Stimulated activated effector memory CD8-positive, alpha-beta T cell treated with anti-CD3 and anti-CD28 coated beads, Interleukin-12 subunit alpha, Interleukin-12 subunit beta, amount 100 ng/mL, for 72 hours (primary cell): ENCODE measurements at places on chromosomes 6 and 20.

DNA sequence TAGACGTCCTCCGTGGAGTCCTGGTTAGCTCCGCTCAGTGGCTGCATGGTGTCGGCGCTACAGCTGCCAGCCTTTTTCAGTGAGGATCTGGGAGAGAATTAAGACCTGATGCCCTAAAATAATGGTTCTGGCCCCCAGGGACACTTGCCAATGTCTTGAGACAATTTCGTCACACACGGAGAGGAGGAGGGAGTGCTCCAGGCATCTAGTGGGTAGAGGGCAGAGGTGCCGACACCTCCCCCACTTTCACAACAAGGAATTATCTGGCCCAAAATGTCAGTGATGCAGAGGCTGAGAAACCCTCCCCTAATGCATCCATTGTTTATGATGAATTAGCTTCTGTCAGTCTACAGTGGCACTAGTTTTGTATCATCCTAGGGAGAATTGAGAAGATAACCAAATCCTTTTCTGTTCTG, 24.4 kb downstream of the TMEM181 start:
- no peak for DNase-seq

DNA sequence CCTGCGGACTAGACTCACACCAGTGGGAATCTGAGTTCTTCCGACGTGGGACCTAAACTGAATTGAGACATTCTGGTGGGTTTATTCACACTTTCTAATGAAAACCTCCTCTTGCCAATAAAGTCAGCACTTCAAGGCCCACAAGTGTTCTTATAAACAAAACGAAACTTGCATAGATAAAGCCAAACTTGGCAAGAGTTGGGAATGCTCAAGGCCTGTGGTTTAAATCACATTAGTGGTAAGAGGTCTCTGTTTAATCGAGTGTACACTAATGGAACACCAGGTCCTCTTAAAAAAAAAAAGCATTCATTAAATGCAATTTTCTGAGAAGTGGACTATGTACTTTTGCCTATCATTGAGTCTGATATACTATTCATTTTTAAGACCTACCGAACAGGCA, 143.3 kb downstream of the SMOC2 start:
- DNase-seq: no peak

DNA sequence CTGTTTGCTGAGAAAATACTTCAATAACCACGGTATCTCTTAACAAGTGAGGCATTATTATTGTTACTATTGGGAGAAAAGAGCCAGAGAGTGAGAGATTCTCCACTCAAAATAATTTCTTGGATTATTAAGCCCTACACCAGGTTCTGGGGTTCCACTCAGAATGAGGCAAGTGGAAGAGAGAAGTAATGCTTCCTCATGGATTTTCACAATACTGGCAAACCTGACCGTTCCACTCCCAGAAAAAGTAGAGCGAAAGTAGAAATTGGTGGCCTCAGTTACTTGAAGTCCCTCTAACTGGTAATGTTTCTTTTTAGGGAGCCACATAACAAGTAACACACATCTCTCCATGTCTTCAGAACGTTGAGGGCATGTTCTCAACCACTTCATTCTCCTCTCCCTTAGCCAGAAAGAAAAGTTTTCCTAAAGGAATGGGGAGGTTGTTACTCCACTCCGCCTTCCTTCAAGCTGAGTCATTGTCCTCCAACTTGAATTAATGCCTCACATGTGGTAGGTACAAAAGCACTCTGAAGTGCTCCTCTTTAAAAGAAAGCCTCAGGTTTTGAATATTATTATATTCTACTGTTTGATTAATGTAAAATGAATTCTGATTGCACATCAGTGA, 1.9 kb downstream of the BAG2 start:
- no peak for DNase-seq

DNA sequence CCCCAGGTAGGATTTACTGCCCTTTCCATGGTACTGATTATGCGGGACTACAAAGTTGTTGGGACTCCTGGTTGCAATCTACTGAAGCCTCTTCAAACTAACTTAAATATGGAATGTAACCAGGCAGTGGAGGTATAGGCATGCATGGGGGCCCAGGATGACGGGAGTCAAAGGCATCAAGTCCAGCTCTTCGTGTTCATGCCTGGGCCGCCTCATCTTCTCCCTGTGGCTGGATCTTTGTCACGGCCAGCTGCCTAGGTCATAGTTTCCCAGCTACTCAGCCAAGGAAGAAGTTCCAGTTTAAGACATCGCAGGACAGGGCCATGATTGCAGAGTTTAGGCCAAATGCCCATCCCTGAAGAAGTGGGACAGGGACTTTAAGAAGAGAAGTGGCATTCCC, 20.5 kb downstream of the LYRM2 start:
- no peak for DNase-seq

- no peak for DNase-seq
Observed at GRCh38 chr6:296151-297122, 4.2 kb downstream of the DUSP22 start.

DNA sequence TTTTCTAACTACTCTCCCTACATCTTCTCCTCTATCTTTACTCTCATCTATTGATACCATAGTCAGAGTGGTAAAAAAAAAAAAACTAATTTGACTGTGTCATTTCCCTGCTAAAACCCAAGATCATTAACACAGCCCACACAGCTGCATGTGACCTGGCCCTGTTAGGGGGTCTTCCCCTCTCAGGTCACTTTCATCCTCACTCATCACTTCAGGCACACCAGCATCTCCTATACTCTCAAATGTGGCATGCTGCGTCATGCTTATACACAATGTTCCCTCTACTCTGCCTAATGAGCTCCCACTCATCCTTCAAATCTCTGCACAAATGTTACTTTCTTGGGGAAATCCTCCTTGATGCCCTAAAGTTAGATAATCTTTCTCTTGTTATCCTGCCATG, 86.8 kb downstream of the CDK19 start:
- no peak for DNase-seq

- no peak for DNase-seq
Observed at GRCh38 chr6:148703900-148704299, 42.9 kb upstream of the UST start.

GRCh38 chr6:157314705-157315321, 8.5 kb downstream of the TMEM242 start:
- DNase-seq: no peak

DNA sequence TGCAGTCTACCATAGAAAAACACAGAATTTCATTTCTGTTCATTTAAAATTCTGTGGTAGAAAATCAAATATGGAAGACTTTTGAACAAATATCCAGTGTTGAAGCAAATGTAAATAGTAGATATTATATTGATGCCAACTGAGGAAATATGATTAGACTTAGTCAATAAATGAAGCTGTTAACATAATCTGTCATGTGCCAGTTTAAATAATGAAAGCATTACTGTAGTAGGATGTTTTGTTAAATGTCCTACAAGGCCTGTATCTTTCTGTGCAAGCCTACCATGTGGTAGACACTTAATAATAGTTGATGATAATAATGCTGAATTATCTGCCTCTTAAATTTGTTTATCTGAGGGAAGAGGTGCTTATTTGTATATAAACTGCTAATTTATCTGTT, 55.9 kb downstream of the CBFA2T2 start:
- DNase-seq: no peak

GRCh38 chr20:36547186-36548005, 6.1 kb downstream of the MYL9 start:
- DNase-seq: no peak
